ENCODE measurements at places on chromosomes 12 and 14.
A peak's percentile ranks its signal among the peaks of the same experiment; 100 is the strongest.

DNA sequence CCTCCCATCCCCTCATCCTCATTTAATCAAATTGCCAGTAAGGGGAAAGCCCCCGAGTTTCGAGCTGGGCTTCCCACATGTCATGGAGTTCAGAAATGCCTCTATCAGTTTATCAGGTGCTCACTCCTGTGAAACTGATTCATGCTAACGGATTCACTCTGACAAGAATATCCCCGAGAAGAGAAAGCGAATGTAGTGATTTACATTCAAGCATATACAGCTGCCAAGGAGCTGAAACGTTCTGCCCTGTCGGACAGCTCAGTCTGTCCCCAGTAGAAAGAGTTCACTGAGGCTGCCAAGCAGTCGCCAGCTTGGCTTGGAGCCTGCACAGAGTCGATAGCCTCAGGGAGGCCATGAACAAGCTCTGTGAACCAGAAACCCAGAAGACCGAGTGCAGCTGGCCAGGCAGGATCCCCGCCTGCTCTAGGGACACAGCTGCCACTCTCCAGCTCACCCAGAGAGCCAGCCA, 88.4 kb downstream of the TMCC3 start:
- no peak for DNase-seq

GRCh38 chr12:111171345-111171744, 197.6 kb downstream of the PHETA1 start:
- no peak for DNase-seq

- DNase-seq: no peak
Observed at GRCh38 chr12:47730341-47730744, 5.1 kb upstream of the ENDOU start.

GRCh38 chr12:75611041-75611440, 99.6 kb upstream of the KRR1 start:
- DNase-seq: no peak

- no peak for DNase-seq
Observed at GRCh38 chr12:5206401-5207175, 162.9 kb downstream of the KCNA5 start.

GRCh38 chr12:40832668-40833067, 140.4 kb downstream of the CNTN1 start:
- DNase-seq: no peak

- DNase-seq: no peak
Observed at GRCh38 chr12:32248441-32249140, 141.9 kb downstream of the BICD1 start.

DNA sequence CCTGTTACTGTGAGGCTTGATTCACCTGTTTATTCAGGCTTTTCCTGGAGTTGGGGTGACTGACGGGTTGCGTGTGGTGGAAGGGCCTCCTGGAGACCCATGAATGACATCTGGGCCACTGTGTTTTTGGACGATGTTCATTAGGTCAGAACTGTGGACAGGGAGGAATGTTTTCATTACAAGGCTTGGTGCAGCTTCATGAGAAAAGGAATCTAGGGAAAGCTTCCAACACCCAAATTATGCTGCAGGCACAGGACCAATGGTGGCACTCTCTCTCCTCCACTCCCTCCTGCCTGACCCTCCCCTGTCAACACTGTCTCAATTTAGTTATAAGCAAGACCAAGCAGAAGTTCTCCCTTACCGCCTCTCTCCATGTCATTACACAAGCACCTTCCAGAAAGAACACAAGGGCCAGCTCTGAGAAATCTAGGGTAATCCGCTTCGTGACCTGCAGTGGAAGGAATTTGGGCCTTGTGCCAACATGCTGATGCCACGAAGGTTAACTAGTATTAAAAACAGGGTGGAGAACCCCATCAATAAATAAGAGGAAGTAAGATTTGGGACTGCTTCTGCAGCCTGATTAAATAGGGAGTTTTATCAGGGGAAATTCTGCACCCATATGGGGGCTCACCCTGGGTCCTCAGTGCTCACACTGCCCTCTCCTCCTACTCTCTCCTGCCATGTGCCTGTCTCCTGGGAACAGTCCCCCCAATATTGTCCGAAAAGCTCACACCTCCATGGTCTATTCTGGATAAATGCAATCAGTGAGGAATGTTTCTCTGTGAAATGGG, 200.3 kb downstream of the KTN1 start:
- peak; percentile 44 for DNase-seq

DNA sequence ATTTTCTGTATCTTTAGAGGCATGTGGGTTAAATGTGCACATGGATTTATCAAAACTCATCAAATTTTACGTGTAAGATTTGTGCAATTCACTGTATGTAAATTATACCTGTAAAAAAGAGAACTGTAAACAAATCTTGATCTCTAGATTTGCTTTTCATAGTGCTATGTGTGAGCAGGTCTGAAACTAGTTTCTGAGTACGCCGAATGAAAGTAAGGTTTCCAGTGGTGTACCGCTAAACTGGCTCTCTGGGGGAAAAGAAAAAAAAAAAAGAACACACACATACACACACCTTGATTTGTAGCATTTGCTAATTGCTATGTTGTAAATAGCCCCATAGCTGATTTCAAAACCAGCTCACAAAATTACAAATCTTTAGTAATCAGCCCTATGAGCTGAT, 8.6 kb upstream of the SLC41A2 start:
- no peak for DNase-seq

- DNase-seq: peak; percentile 61
Observed at GRCh38 chr12:42119085-42119633, 25.5 kb downstream of the GXYLT1 start.

- DNase-seq: no peak
Observed at GRCh38 chr14:59262717-59263454, 74.4 kb downstream of the DAAM1 start.

- DNase-seq: no peak
Observed at GRCh38 chr14:74510223-74510931, 16.8 kb downstream of the ISCA2 start.

- DNase-seq: peak; percentile 83
Observed at GRCh38 chr12:6215932-6216494, 15.8 kb downstream of the CD9 start.

All from fibroblast of the conjunctiva (primary cell).